ENCODE measurements at places on chromosomes 5 and 9.

DNA sequence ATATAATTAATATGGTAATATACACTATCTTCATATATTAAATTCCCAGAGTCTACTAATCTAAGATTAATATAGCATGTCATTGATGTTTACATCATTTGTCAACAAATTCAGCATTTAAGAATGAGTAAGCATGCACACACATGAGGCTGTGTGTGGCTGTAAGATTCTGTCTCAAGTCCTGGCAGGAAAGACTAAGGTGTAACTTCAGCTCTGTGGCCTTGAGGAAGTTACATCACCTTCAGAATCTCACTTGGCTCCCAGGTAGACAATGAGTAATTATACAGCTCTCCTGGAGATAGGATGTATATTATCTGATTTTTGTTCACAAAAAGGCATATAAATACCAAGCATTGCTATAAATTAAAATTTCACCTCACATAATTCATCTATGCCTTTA lies 119.4 kb upstream of the IQGAP2 start:
- DNase-seq, result no peak

DNA sequence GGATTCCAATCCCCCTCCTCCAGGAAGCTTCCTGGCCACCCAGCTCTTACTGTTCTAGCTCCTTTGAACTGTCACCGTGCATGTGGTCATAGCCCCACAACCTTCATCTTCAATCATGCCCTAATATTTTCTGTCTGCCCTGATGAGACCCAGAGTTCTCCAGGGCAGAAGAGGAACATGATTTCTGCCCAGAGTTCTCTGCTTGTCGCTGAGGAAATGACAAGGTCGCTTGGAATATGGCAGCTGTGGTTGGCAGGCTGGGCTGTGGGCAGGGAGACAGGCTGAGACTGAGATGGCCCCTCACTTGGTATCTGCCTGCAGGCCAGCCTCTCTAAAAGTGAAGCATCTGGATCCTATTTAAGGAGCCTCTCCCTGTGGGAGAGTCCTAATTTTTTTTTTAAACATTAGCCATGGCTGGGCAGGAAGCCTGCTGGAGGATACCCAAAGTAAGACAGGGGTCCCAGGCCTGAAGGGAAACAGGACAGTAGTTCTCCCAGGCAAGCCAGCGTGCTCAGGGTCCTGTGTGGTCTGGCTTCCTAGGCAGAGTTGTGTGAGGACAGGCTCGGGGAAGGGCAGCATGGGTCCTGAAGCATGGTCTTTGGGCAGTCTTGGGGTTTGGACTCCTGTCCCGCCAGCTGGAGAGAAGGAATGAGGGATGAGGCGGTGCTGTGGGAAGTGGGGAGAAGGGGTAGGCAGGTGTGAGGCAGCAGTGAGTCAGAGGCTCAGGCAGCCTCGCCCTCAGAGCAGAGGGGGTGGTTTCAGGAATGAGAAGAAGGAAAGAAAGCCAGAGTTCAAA lies 242.1 kb downstream of the FSTL4 start:
- no peak for DNase-seq

GRCh38 chr9:137458194-137459151 lies 661 bp downstream of the NSMF start:
- no peak for DNase-seq

DNA sequence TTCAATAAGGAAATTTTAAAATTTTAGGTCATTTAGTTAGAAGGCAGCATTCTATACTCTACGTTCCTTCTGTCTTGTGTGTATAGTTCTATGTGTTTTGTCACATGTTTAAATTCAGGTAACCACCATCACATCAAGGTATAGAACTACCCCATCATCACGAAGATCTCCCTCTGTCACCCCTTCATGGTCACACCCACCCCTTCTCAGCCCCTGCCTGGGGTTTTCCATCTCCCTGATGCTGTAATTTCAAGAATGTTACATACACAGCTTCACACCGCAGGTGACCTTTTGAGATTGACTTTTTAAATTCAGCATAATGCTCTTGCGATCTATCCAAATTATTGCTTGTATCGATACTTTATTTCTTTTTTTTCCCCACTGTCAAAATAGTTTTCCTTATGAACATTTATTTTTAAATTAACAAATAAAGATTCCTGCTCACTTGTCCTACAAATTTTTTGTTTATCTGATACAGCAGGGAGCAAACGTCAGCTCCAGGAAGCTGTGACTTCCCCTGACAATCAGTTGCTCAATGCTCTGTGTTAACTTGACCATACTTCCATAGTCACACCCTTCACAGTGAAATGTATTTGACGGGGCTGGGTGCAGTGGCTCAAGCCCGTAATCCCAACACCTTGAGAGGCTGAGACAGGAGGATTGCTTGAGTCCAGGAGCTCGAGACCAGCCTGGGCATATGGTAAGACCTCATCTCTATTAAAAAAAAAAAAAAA lies 10.2 kb downstream of the BTNL8 start:
- no peak for DNase-seq

DNA sequence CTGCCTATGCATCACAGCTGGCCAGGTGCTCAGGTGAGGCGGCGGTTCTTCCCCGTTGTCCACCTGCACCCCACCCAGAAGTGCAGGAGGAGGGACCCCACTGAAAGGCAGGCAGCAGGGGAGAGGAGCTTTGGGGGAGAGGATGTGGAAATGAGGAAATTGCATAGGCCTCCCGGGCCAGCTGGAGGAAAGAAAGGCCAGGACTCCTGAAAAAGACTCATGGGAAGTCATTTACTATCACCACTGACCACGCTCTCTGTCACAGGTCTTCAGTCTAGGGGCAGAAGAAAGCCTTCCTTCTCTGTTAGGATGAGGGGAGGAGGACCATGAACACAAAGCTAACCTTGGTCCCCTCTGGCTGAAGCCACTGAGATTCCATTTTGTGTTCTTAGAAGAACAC lies 28.1 kb downstream of the KCNMB1 start:
- DNase-seq, result no peak

GRCh38 chr9:70318002-70318401 lies 59.2 kb downstream of the SMC5 start:
- no peak for DNase-seq

DNA sequence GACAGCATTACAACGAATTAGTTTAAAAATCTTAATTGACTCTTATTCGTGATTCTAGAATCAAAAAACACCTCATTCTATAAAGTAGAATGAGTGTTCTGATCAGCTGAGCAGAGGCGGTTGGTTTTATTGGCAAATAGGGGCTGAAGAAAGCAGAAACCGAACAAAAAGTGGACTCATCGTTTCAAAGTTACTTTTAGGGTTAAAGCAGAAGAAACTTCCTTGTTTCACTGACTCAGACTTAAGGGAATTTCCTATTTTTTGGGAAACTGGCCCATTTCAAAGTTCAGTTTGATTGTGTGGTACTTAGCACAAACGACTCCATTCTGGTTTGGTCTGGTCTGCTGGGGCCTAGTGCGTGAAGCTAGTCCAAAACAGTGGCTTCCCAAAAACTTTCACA lies 862 bp upstream of the NDUFB6 start:
- DNase-seq, result no peak

DNA sequence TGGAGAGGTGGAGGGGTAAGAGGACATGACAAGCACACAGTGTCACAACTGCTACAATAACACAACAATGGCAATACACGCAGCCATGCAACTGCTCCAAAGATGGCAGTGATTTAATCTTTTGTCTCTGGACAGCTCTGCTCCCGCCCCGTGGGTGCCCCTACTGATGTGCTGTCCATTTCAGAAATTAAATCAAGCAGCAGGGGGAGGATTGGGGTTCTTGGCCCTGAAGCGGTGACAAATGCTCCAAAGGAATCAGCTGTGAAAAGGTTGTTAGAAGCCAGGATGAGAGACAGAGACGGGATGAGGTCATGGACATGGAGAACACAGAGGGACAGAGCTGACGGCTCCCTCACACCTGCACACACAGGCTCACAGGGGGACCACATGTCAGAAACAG lies 22.6 kb downstream of the CNTFR start:
- DNase-seq, result no peak

GRCh38 chr5:1073239-1074102 lies 38.4 kb downstream of the SLC12A7 start:
- no peak for DNase-seq

DNA sequence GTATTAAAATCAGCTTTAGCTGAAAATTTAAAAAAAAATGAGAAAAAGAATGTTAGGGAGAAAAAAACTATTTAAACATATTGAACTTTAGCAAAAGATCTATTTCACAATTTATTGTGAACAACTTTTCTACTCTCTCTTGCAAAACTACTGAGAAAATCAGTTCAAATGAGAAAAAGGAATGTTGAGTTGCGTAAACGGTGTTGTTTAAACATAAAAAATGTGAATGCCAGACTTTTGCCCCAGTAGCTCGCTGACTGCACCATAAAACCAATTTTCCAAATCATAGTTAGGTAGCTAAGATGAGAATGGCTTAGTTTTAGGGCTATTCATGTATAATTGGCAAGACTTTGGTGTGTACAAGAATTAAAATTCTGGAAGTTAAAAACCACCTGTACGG lies 13.4 kb upstream of the RAD23B start:
- no peak for DNase-seq

GRCh38 chr5:127705120-127705892 lies 2.1 kb downstream of the CCDC192 start:
- DNase-seq, result no peak

GRCh38 chr9:82202808-82203207 lies 214.2 kb downstream of the SPATA31D1 start:
- DNase-seq, result no peak
